ENCODE measurements at places on chromosomes 3 and 15.
A peak's percentile ranks its signal among the peaks of the same experiment; 100 is the strongest.

GRCh38 chr15:58530056-58530590 is 98.3 kb downstream of the LIPC start:
- no peak for DNase-seq

- DNase-seq: no peak
Observed at GRCh38 chr3:139440639-139441556, 35.4 kb downstream of the RBP2 start.

DNA sequence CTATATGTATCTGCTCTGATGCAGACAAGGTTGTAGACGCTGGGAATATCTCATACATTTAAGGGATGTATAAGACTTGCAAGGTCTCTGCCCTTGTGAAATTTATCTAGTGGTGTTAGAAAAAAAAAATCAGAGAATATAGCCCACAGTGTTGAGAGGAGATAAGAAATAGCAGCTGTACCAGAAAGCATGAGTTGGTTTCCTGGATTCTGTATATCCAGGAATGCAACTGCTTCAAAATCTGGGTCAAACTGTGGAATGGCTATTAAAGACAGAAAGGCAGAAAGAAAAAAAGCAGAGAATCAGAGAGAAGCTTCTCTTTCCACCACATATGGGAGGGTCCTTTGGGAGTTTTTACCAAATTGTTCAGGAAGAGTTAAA is 1.5 kb upstream of the TMEM212 start:
- DNase-seq: no peak

- no peak for DNase-seq
Observed at GRCh38 chr15:59074607-59075006, 30.3 kb upstream of the CCNB2 start.

GRCh38 chr15:62348623-62349022 is 183.5 kb upstream of the C2CD4B start:
- no peak for DNase-seq

- peak; percentile 41 for DNase-seq
Observed at GRCh38 chr3:105356988-105357387, 9.7 kb upstream of the ALCAM start.

- no peak for DNase-seq
Observed at GRCh38 chr3:179348325-179349013, 960 bp downstream of the MFN1 start.

GRCh38 chr15:54836052-54836795 is 360.5 kb downstream of the RSL24D1 start:
- DNase-seq: no peak

- no peak for DNase-seq
Observed at GRCh38 chr3:194547042-194547441, 60.2 kb upstream of the ATP13A3 start.

DNA sequence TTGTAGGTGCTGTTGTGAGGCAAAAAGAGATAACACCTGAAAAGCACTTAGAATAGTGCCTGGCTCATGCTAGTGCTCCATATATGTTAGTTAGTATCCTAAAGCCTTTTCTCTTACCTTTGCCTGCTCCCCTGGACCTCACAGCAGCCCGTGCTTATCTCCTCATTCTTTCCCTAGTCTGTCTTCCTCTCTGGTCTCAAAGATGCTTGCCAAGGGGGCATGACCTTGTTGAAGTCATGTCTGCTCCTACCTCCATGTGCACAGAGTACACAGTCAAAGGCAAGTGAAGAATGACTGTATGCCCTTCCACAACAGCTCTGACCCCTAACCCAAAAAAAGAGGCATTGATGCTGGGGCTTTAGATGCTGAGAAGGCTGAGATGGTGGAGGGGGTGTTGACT is 722 bp upstream of the CYP8B1 start:
- no peak for DNase-seq

GRCh38 chr15:68592054-68592453 is 13.3 kb downstream of the CORO2B start:
- DNase-seq: no peak

GRCh38 chr3:33798113-33798417 is 365 bp upstream of the PDCD6IP start:
- peak; percentile 4 for DNase-seq

DNA sequence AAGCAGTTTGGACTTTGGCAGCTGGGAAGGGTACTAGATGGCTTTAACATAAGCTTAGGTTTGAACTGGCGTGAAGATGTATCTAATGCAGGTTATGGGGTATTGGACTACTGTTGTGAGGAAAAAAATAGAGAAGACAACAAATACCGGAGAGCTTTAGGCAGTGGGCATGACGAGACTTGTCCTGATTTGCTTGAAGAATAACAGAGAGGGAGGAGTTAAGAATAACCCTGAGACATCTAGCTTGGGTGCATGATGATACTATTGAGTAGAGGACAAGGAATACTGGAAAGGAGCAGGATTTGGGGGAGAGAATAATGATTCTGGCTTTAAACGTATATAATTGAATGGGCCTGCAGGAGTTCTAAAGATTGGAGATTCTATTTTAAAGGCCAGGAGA is 249.5 kb upstream of the AZI2 start:
- DNase-seq: no peak

DNA sequence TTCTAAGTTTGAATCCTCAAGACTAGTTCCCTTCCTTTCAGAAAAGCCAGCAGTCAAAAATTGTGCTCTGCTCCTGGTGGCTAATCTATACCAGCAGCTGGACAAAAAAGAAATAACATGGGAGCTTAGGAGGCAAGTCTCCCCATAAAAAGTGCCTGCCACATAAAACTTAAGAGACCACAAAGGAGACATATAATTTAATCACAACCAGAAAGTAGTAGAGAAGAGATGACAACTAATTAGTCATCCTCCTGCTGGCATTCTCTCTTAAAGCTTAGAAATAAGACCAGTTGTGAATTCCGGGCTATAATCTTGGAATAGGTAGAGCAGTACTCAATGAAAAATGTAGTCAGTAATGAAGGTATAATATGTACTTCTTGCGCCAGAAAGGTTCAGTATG is 20.2 kb upstream of the IMPG2 start:
- DNase-seq: no peak

GRCh38 chr3:41190509-41191284 is 8.6 kb upstream of the CTNNB1 start:
- no peak for DNase-seq

GRCh38 chr3:38549486-38549885 is 53.3 kb downstream of the EXOG start:
- DNase-seq: no peak

GRCh38 chr3:159128628-159129027 is 326.8 kb downstream of the MFSD1 start:
- no peak for DNase-seq

- DNase-seq: no peak
Observed at GRCh38 chr3:140630866-140631265, 47.0 kb upstream of the TRIM42 start.

DNA sequence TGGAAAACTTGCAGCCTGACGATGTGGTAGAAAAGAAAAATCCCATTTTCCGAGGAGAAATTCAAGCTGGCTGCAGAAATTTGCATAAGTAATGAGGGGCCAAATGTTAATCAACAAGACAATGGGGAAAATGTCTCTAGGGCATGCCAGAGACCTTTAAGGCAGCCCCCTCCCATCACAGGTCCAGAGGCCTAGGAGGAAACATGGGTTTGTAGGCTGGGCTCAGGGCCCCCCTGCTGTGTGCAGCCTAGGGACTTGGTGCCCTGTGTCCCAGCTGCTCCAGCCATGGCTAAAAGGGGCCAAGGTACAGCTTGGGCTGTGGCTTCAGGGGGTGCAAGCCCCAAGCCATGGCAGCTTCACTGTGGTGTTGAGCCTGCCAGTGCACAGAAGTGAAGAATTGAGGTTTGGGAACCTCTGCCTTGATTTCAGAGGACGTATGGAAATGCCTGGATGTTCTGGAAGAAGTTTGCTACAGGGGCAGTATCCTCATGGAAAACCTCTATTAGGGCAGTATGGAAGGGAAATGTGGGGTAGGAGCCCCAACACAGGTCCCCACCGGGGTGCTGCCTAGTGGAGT is 75.9 kb upstream of the CADPS start:
- DNase-seq: no peak

- no peak for DNase-seq
Observed at GRCh38 chr3:176950743-176951142, 246.5 kb downstream of the TBL1XR1 start.

- DNase-seq: peak; percentile 96
Observed at GRCh38 chr3:101779047-101779821, at the start of gene NXPE3. NXPE3 (plus strand) TSS chr3:101779211; CDS start chr3:101785597, 6,386 bp downstream.

DNA sequence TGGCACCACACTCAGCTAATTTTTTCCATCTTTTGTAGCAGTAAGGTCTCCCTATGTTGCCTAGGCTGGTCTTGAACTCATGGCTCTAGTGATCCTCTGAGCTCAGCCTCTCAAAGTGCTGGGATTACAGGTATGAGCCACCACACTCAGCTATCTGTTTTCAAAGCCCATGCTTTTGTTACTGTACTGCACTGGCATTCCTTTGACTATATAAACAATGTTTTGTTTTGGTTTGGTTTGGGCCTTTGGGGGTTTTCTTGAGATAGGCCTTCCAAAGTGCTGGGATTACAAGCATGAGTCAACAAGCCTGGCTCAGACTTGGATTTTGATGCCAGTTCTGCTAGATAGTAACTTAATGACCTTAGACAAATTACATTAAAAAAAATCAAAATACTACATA is 89.7 kb upstream of the GK5 start:
- DNase-seq: no peak

- DNase-seq: no peak
Observed at GRCh38 chr3:184562878-184563560, 1.4 kb downstream of the EPHB3 start.

GRCh38 chr3:13072239-13072599 is 1.0 kb downstream of the IQSEC1 start:
- DNase-seq: peak; percentile 60

DNA sequence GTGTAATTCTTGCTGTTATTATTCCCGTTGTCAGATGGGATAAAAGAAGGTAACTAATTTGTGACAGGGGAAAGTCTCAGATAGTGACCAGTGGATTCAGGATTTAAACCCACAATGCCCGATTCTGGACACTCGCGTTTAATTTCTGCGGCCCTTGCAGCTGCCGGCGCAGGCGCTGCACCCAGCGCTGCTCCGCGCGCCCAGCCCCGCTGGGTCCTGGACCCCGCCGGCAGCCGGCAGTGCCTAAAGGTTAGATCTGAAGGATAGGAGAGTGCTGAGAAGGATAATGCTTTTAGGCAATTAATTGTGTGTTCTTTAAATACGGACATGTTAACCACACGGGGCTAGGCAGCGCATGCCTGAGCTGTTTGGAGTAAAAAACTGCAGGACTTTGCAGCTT is 3.6 kb upstream of the MKRN3 start:
- no peak for DNase-seq

GRCh38 chr3:31575448-31575847 is 42.7 kb downstream of the STT3B start:
- DNase-seq: no peak

DNA sequence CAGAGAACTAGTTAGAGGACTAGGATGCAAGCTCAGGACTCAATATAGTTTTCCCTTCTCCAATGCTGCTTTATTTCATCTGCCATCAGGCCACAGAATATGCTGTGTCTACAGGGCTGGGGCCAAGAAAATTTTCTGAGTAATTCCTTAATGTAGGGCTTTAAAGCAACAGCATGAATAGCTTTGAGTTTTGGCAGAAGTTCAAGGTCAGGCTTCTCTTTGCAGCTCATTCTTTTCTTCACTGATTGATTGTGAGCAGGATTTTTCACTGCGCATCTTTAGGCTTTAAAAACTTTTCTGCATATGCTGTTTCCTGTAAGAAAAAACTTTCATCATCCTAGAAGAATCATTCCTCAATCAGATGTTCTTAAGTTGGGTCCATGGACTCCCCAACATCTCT is 4.6 kb downstream of the TMEM108 start:
- no peak for DNase-seq

- no peak for DNase-seq
Observed at GRCh38 chr3:111608383-111608782, 13.2 kb upstream of the ZBED2 start.

GRCh38 chr3:167976516-167977361 is 119.0 kb downstream of the GOLIM4 start:
- DNase-seq: no peak

DNA sequence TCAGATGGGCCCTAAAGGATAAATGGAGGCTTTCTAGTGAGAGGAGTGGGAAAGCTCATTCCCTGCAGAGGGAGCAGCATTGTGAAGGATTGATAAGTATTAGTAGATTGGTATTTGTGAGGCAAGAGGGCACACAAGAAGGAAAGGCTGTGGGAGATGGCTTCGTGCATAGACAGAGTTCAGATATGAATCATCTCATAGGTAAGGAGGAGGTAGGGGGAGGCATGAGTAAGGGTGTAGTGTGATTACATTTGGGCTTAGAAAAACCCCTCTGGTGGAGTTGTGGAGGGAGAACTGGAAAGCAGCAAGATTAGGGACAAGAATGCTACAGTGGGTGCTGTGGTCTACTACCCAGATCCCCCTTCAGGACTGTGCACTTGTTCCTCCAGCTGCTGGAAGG is 29.6 kb downstream of the ONECUT1 start:
- DNase-seq: no peak

DNA sequence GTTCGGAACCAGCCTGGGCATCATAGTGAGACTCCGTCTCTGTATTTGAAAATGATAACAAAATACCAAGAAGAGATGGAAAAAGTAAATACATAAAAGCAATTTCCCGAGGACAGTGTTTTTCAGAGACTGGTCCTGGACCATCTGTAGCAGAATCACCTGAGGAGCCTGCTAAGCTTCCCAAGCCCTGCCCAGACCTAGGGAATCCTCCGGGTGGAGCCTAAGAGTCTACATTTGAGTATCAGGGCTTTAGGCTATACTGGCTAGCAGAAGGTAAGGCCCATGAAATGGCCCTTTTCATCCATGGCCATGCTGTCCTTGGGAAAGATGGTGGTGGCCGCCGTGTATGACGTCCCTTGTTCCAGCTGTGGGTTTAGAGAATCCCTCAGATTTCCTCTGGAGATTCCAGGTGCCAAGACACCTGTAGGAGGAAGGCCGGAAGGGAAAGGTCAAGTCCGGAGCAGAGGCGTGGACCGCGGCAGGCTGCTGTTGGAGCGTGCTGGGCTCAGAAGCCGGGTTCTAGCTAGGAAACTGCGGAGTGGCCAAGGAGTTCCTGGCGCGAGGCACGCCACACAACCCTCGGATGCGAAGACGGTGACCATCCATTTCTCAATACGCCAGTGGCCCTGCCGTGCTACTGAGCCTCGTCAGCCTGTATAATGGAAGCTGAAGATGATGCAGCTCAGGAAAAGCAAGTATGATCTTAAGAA is 50.9 kb downstream of the TMEM44 start:
- no peak for DNase-seq

- DNase-seq: no peak
Observed at GRCh38 chr3:161800985-161801559, 304.5 kb downstream of the OTOL1 start.

- peak; percentile 19 for DNase-seq
Observed at GRCh38 chr3:132641837-132642538, 17.6 kb downstream of the ACAD11 start.

- no peak for DNase-seq
Observed at GRCh38 chr3:149226776-149227175, 5.1 kb upstream of the CP start.

- DNase-seq: no peak
Observed at GRCh38 chr3:123286308-123287023, 84.7 kb downstream of the SEC22A start.
